Muscle of leg (tissue), 16 donors: ENCODE measurements at places on chromosomes 6 and 20. TPM values are rescaled to one million over a fixed set of nuclear protein-coding genes. Genes with fewer than 3 reads are reported as not detected.

DNA sequence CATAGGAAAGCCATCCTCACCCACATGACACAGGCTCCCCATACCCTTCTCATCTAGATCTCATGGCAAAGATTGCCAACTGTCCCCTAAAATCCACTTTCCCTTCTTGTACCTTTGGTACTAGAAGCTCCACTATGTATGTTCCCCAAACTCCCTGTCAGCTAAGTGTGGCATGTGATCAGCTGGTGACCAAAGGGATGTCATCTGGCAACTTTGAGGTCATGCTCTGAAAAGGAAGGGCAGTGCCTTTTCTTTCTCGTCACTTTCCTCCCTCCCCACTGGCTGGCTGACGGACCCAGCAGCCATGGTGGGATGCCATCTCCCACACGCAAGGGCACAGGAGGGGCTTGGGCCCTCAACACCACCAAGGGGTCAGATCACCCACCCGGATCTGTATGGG lies 23.8 kb upstream of the TAF8 start:
- no peak for DNase-seq

GRCh38 chr6:110517601-110518281 lies 41.3 kb upstream of the SLC22A16 start:
- DNase-seq: peak; percentile 14

GRCh38 chr6:151180330-151181048 lies 59.3 kb upstream of the AKAP12 start:
- DNase-seq: no peak

DNA sequence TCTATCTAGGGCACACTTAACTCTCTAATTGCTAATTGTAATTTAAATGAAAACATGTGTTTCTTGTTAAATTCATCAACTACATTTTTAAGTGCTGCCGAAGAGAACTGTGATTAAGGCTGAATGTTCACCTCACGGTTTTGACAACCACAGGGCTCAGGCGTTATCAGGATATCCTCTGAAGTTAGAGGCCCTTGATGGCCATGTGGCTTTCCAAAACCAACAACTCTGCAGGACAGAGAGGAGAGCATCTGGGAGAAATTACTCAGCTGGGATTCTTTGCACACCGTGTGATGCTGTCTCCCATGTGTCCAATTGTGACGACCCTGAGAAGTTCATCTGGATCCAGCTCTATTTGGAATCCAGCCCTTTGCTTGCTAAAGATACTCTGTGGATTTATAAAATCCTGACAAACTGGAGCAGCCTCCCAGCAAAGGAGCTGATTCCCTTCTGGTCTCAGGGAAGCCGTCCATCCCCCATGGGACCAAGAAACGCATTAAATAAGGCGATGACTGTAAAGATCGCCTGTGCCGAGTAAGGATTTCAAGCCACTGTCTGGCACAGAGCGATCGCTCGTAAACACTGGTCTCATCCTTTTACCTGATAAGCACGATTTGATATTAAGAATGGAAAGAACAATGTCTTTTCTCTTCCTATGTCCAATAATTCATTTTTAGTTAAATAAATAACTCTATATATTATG lies 401.1 kb downstream of the CD83 start:
- DNase-seq: peak; percentile 81

DNA sequence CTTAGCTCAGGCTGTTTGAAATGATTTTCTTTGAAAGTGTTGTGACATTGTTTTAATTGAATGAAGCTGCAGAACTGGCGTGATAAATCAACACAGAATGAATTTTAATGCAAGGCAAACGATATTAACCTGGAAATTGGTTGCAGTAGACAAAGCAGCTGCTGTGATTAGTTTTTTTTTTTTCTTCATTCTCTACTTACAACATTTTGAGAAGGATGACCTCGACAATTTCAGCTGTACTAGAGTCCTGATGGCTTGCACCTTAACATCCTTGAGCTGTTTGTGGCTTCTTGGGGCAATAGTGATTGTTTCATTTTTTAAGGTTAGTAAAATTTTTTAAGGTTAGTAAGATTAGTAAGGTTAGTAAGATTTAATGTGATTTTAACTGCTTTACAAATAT lies 54.2 kb downstream of the QKI start:
- DNase-seq: no peak

DNA sequence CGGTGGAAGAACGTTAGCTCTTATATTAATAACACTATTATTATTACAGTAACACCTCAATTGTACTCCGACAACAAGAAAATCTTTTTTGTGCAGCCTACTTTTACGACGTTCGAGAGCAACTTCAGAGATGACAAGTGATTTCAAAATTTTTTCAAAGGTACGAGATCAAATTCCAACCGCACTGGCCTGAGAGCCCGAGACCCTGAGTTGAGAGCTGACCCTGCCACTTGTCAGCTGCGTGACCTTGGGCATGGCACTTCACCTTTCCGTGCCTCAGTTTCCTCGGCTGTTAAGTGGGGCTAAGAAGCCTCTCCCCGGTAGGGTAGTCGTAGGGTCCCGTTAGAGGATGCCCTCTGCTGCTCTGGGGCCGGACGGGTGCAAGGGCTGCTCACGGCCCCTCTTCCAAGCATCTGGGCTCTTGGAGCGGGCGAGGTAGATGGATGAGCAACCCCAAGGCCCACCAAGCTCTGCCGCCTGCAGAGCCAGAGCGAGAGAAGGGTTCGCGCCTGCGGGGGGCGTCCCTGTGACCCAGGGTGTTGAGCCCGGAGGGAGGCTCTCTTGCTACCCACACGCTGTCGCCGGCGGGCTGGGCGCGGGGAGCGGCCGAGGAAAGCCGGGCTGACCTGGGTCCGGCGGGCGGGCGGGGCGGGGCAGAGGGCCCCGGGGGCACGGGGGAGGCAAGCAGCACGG lies 510 bp downstream of the NDRG3 start:
- no peak for DNase-seq

GRCh38 chr20:17935186-17935585 lies 33.4 kb downstream of the SNX5 start:
- no peak for DNase-seq

DNA sequence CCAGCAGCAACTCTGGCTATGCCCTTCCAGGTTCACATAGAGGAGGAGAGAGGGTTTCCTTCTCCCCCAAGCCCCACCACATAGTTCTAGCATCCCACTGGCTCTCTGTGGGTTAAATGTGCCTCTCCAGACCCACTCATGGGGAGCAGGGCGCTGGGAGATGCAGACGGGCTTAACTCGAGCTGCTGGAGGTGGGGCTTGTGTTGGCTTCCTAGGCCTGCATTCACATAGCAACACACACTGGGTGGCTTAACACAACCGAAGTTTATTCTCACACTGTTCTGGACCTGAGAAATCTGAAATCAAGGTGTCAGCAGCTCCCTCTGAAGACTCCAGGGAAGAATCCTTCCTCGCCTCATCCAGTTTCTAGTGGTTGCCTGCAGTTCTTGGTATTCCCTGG lies 33.6 kb downstream of the SLC2A10 start:
- no peak for DNase-seq

DNA sequence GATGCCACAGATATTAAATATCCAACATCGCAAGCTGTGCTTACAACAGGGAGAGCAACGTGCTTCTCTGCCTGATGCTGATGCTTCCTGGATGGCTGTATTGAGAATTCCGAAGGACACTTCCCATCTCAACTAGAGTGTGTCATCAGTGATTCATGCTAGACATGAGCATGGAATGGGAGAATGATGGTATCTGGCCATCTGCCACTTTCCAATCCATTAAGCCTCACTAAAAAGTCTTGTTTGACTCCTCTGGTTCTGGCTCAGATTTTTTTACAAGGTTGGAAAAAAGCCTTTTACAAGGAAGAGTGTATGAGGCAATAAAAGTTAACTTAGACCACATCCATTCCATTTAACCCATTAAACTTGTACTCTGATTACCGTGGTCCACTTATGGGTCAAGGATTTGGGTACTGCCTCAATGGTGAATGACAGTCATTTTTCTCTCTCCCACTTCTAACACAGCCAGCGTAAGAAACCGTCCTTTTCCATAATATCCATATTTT lies 265.3 kb downstream of the UST start:
- DNase-seq: peak; percentile 68

GRCh38 chr6:57137350-57137749 lies 34.8 kb upstream of the BAG2 start:
- DNase-seq: no peak

DNA sequence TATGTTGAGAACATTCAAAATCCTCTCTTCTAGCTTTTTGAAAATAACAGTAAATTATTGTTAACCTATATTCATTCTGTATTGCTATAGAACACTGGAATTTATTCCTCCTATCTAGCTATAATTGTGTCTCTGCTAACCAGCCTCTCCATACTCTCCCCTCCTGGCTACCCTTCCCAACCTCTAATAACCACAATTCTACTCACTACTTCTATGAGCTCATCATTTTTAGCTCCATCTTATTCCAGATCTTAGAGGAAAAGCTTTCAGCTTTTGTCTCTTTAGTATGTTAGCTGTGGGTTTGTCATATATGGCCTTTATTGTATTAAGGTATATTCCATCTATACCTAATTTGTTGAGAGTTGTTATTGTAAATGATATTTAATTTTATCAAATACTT lies 108.8 kb downstream of the AIG1 start:
- no peak for DNase-seq

Gene RXRB
- 38.2 TPM for polyA plus RNA-seq

Gene ASXL1
- 42.0 TPM for polyA plus RNA-seq
